ENCODE measurements at places on chromosomes 3 and 15. TPM values are rescaled to one million over a fixed set of nuclear protein-coding genes. Genes with fewer than 3 reads are reported as not detected.

DNA sequence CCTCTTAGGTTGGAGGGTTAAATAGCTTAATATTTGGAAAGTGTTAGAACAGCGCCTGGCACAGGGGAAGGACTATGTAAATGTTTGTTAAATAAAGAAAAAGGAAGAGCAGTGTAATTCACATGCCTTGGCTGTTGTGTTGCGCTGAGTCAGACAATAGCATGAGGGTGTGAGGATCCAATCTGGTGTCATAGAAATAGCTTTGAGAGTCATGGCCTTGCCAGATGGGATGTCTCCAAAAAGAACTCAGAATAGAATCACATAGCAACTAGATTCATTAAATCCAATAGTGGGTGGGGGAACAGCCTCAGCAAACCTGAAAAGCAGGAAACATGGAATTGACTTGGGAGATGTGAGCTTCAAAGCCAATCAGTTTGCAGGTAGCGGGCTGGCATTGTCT lies 3.9 kb upstream of the RBSN start:
- H3K4me3 ChIP-seq: no peak overlapping the region
- peaks cover 10% of the 10 kb centered on the region for H3K4me1 ChIP-seq
- H3K36me3 ChIP-seq: peaks cover 2% of the 10 kb centered on the region

DNA sequence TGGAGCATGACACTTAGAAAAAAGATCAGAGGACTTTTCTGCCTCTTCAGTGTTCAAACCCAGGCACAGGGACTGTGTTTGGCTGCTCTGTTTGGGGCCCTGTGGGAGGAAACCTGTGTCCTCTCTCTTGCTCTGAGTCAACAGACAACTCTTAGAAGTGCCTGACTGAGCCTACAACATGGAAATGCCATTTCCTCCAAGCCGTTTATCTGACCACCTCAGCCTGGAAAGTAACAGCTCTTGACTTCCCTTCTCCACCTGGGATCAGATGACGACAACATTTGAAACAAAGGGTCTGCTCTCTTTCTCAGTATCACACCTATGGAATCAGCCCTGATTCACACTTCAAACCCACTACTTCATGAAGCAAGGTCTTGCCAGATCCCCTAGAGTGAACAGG lies 91.3 kb upstream of the CTDSPL start:
- no peak overlapping the region for H3K27ac ChIP-seq
- DNase-seq: no peak
- H3K36me3 ChIP-seq: peaks cover 4% of the 10 kb centered on the region
- H3K4me1 ChIP-seq: peaks cover 70% of the 10 kb centered on the region
- peaks cover 4% of the 10 kb centered on the region for H3K27me3 ChIP-seq
- H3K4me3 ChIP-seq: no peak overlapping the region

DNA sequence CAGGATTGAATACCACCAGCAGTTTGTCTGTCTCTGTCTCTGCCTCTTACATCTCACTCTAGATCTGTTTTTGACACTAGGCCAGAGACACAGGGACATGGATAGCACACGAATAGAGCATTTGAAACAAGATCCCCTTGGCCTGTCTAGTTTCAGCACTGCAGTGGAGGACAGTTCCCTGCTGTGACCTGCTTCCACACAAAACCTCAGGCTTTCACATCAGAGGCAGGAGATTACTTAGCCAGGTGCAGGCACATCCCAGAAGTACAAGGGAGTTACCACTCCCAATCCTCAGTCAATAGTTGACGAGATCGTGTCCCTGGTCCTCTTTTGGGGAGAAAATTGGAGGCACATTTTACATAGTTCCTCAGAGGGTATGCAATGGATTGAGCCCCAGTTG lies 34.0 kb upstream of the CCK start:
- no peak overlapping the region for H3K27ac ChIP-seq
- H3K4me3 ChIP-seq: no peak overlapping the region
- no peaks in the 10 kb centered on the region for H3K4me1 ChIP-seq
- no peaks in the 10 kb centered on the region for H3K36me3 ChIP-seq

Gene FANCD2OS
- not detected for total RNA-seq

- H3K27ac ChIP-seq: peak overlapping the region; percentile 43
- H3K4me1 ChIP-seq: peaks cover 9% of the 10 kb centered on the region
- peaks cover 15% of the 10 kb centered on the region for H3K36me3 ChIP-seq
- H3K27me3 ChIP-seq: peaks cover 3% of the 10 kb centered on the region
- no peak for DNase-seq
Observed at GRCh38 chr15:82530606-82531379, 9.5 kb downstream of the RPS17 start.

Gene ACSBG1
- 0.71 TPM for total RNA-seq

DNA sequence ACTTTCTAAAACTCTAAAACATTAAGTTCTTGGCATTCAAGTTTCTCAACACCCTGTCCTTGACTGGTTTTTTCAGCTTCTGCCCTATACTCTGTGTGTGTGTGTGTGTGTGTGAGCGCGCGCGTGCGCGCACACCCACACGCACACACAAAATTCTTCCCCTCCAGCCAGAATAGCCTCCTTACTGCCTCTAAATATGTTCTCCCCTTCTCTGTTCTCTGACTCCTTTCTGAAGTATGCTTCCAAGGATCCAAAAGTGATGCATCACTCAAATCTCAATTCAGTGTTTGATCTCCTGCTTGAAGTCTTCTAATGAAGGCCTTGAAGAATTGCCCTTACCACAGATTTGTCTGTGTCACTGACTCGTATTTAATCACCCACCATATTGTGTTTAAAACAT lies 129.8 kb downstream of the SLC25A26 start:
- H3K36me3 ChIP-seq: peaks cover 8% of the 10 kb centered on the region
- peaks cover 13% of the 10 kb centered on the region for H3K27me3 ChIP-seq
- H3K4me1 ChIP-seq: peaks cover 7% of the 10 kb centered on the region
- no peak for DNase-seq
- H3K4me3 ChIP-seq: no peak overlapping the region

DNA sequence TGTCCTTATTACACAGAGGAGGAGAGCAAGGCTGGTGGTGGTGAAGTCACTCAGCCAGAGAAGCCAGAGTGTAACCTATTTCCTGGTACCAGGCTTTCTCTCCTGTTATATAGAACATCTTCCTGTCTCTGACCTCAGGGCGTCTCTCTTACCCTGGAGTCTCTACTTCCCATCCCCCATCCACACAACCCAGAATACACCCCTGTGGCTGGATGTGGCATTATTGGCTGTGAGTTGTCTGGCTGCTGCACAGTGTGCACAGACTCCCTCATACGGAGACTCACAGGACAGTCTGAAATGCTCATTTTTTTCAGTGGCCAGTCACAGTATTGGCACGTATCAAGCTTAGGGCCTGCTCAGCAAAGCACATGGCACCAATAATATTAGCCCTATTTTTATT lies 8.6 kb downstream of the PODXL2 start:
- no peak overlapping the region for H3K27ac ChIP-seq
- H3K27me3 ChIP-seq: peaks cover 3% of the 10 kb centered on the region
- H3K36me3 ChIP-seq: peaks cover 11% of the 10 kb centered on the region
- no peak overlapping the region for H3K4me3 ChIP-seq
- peaks cover 13% of the 10 kb centered on the region for H3K4me1 ChIP-seq

Data from type B pancreatic cell (in vitro differentiated cells).